ENCODE measurements at places on chromosomes 16 and 17.

- DNase-seq = no peak
Observed at GRCh38 chr17:15915961-15916360, 29.0 kb upstream of the ADORA2B start.

DNA sequence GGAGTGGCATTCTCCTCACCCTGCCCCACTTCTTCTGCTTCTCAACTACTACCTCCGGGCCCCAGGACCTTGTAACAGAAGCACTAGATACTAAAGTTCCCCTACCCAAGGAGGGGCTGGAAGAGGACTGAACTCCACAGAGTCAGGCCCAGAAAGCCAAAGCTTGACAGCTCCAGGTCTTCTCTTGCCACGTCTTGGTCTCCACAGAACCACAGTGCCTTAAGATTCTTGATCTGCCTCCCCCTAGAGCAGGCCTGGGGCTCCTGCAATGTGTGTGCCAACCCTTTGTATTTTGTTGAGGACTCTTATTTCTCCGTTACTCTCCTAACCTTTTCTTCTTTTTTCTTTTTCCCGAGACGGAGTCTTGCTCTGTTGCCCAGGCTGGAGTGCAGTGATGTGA is 4.0 kb downstream of the SLC16A13 start:
- no peak for DNase-seq

GRCh38 chr17:75241996-75242460 is 19.4 kb downstream of the GGA3 start:
- DNase-seq = no peak

- no peak for DNase-seq
Observed at GRCh38 chr16:70522216-70523075, 908 bp downstream of the COG4 start.

DNA sequence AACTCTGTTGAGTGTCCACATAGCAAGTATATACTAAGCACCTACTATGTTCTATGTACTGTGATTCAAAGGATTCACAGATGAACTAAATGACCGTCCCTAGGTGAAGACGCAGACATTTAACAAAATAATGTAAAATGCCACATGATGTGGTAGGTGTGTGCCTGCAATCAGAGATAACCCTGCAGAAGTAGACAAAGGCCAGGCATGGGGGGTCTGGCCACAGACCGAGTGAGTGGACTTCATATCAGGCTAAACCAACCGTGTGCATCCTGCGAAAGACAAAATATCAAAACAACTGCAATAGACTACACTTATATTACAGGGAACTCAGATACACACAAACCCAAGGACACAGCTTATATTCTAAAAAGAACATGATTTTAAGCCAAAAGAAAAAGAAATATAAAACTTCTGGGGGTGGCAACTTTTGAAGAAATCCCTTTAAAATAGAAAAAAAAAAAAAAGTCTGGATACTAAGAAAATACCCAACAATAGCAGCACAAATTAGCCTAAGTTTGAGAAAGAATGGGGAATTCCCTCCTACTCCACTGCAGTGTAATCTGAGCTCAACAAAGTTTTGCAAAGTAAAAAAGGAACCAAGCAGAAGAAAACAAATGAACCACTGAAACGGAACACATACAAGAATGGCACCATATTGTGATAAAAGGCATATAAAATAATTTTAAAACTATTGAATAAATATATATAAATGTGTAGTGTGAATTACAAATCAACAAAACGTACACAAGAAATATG is 12.3 kb downstream of the HSDL1 start:
- no peak for DNase-seq

GRCh38 chr16:12083631-12084030 is 107.1 kb downstream of the SNX29 start:
- DNase-seq = no peak

GRCh38 chr17:43526886-43527648 is 19.1 kb downstream of the ETV4 start:
- DNase-seq = no peak

DNA sequence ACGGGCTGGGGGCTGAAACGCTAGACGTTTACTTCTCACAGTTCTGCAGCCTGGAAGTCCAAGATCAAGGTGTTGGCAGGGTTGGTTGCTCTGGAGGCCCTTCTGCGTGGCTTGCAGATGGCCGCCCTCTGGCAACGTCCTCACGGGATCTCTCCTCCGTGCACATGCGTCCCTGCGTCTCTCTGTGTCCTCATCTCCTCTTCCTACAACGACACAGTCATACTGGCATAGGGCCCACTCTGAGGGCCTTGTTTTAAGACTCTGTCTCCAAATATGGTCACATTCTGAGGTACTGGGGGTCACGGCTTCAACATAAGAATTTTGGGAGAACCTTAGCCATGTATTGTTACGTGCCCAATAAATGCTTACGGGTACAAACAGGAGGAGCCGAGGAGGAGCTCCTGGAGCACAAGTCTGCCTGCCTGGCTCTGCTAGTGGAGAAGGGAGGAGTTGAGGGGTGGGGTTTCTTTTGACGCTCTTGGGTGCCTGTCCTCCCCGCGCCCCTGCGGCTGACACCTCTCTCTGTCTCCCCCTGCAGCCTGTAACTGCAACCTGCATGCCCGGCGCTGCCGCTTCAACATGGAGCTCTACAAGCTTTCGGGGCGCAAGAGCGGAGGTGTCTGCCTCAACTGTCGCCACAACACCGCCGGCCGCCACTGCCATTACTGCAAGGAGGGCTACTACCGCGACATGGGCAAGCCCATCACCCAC is 141.1 kb downstream of the NTN1 start:
- peak; percentile 44 for DNase-seq

DNA sequence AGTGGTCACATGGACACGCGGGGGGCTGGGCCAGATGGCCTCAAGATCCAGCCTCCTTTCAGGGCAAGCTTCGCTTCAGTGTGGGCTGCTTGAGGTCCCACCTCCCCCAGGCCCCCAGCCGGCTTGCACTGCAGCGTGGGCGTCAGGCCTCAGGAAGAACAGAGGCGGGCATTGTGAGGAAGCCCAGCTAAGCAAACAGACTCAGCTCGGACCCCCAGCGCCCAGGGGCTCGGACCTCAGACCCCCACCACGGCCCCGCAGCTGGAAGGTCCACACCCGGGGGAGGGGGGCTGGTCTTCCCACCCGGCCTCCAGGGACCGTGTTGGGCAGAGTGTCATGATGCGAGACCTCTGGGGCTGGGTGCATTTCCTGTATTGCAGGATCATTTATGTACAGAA is 24.7 kb upstream of the ZNF469 start:
- no peak for DNase-seq

DNA sequence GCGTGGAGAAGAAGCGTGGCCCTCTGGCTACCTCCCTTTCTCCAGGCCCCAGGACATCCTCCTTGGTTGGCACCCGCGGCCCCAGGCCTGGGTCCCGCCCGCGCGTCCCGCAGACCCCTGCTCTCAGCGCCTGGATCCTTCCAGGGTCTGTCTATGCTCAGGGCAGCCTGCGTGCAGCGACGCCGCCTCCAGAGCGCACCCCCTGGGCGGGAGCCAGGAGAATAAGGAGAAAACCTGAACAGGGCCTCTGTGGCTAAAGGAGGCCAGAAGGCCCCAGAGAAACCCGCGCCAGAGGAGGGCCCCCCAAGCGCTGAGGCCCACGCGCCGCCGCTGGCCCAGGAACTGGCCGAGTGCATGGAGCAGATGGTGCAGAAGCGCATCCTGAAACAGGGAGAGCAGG is 40.4 kb upstream of the DNAJA2 start:
- DNase-seq = no peak

GRCh38 chr16:86761111-86762031 is 183.0 kb downstream of the FOXL1 start:
- peak; percentile 69 for DNase-seq

- no peak for DNase-seq
Observed at GRCh38 chr16:59459806-59460205, 725.7 kb upstream of the GOT2 start.

GRCh38 chr16:11752856-11753255 is 10.2 kb upstream of the TXNDC11 start:
- no peak for DNase-seq

DNA sequence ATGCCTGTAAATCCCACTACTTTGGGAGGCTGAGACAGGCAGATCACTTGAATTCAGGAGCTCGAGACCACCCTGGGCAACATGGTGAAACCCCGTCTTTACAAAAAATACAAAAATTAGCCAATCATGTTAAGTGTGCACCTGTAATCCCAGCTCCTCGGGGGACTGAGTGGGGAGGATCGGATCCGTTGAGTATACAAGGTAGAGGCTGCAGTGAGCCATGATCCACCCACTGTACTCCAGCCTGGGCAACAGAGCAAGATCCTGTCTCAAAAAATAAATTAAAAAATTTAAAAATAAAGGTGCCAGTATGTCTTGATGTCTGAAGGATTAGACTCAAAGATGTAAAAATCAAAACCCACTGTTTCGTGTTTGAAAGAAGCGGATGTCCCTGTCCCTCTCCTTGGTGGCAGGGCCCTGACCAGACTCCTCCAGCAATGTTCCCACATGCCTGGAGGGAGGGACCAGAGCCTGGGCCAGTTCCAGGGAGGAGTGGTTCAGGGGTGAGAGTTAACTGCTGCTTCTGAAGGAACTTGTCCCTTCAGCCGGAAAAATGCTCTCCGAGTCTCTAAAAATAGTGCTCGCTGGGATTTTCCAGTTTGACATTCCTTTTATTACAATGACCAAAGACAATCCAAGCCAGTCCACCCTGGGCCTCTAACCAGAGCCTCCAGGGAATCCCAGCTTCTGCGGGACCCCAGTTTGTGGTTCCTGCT is 9.4 kb upstream of the CMTM4 start:
- no peak for DNase-seq

DNA sequence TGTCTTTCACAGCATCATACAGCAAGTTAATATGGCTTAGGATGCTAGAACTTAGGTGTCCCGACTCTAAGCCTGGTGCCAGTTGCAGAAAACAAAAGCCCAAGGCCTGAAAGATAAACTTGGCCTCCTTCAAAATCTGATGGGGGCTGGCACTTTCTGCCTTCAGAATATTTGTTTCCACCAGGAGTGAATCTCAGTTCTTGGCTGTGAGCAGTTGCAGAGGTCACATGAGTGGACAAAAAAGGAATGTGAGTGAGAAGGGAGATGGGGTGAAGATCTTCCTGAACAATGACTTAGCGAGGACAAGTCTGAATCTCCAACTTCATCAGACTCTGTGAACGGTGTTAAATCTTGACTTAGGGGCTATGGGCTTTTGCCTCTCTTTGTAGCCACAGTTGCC is 46.6 kb downstream of the HOXB1 start:
- no peak for DNase-seq

GRCh38 chr17:57142925-57143324 is 57.9 kb downstream of the AKAP1 start:
- DNase-seq = no peak

DNA sequence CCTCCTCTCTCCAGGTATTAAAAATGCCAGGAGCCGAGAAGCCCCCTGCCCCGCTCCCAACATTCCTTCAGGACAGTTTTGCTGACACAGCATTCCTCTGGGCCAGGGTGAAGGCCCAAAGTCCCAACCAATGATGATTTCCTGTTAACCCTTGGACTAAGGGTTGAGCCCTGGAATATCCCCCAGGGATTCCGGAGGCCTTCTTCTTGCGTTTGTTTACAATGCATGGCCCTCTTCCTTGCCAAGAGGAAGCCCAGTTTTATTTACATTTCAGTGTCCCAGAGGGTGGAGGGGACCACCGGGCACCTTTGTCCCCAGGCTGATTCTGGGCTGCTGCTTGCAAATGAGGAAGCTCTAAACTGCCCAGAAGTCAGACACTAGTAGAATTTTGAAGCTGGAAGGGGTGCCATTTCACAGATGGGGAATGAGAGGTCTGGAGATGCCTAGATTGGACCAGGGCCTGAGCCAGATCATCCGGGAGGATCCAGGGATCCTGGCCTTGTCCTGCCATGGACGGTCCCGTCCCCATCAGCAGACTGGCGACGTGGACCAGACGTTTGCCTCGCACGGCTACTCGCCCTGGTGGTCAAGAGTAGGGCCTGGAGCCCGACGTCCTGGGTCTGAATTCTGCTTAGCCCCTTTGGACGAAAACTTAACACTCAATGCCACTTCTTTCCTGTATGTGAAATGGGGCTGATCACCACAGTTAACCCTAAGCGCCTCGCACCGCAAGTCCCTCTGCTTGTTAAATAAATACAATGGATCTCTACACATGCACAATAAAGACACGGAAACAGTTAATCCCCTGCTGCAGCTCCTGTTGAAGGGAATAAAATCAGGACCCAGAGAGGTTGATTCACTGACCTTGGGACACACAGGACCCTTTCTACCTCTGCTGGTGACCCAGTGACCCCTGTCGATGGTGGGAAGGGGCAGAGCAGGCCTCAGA is 55.6 kb upstream of the CIBAR2 start:
- no peak for DNase-seq

GRCh38 chr17:44221084-44221861 is 1.8 kb upstream of the UBTF start:
- DNase-seq = peak; percentile 85

DNA sequence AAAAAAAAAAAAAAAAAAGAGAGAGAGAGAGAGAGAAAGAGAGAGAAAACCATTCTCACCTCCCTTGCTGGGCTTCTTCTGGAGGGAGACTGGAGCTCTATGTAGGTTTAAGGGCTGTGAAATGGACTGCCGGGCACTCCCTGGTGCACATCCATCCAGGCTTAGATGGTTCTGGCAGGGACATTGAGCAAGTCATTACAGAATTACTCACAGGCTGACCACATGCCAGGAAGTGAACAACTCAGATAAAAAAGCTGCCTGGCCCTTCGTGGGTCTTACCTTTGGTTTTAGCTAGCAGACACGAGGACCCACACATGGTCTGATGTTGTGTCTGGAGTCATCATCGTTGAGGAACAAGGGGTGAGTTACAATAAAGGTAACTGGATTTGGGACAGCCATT is 847.4 kb upstream of the EEF2KMT start:
- no peak for DNase-seq

DNA sequence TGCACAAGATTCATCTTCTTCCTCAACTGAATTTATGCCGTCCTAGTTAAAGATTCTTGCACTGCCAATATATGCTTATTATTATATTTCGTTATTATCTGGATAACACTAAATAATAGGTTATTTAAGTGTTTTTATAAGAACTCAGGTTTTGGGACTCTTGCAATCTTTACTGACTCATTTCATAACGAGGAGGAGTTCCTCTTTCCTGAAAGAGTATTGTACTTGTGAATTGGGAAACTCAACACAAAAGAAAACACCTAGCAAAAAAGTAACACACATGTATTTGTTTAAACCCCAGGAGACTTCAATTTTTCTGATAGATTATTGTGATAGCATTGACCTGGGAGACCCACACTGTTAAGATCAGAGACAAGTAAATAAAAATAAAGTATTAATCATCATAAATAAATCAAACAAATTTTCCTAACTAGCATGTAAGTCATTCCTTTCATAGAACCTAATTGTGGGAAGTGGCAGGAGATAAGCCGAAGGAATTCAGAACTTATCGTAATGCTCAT is 505.8 kb downstream of the KCNJ2 start:
- no peak for DNase-seq

Measured in A549 (cell line).